Cardiac fibroblast (primary cell): ENCODE measurements at places on chromosomes 1 and 21.

GRCh38 chr1:20681999-20682398 lies 20.8 kb upstream of the DDOST start:
- no peak for DNase-seq

DNA sequence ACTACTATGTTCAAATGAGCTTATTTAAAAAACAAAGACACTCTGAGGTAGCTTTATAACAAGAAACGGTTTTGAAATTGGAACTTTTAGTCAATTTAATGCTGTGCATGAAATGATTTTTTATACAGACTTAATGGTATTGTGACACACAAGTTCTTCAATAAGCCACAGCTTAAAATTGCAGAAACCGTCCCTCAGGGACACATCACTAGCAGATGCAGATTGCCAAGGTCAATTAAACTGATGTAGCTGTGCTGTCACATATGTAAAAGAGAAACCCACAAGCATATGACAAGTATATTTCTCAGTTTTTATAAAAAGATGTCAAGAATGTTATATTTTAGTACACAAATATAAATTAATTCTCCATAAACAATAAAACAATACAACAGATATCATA lies 366.9 kb downstream of the DPYD start:
- DNase-seq, result no peak

DNA sequence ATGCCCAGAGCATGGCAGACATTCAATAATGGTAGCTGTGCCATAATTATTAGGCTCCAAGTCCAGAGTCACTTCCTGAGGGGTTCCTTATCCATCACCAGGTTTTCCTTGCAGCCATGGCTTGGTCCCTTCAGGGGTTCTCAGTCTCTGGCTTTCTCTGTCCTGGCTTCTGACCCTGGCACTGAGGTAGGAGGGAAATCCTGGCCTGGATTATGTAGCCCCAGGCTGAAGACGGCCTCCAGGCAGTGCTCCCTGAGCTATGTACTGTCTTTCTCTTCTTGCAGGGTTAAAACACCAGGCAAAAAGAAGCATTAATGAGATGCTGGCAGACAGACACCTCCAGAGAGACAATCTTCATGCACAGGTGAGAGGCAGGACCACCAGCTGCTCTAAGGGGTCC lies 9.5 kb upstream of the PADI3 start:
- DNase-seq, result peak; percentile 97

- peak; percentile 97 for DNase-seq
Measured at GRCh38 chr1:32981003-32981901, 16.6 kb upstream of the RNF19B start.
